ENCODE measurements at places on chromosomes 12 and 14.

- DNase-seq = no peak
Observed at GRCh38 chr14:94690486-94690885, 78.3 kb downstream of the SERPINA3 start.

GRCh38 chr14:59407246-59408010, 57.8 kb downstream of the GPR135 start:
- DNase-seq = no peak

DNA sequence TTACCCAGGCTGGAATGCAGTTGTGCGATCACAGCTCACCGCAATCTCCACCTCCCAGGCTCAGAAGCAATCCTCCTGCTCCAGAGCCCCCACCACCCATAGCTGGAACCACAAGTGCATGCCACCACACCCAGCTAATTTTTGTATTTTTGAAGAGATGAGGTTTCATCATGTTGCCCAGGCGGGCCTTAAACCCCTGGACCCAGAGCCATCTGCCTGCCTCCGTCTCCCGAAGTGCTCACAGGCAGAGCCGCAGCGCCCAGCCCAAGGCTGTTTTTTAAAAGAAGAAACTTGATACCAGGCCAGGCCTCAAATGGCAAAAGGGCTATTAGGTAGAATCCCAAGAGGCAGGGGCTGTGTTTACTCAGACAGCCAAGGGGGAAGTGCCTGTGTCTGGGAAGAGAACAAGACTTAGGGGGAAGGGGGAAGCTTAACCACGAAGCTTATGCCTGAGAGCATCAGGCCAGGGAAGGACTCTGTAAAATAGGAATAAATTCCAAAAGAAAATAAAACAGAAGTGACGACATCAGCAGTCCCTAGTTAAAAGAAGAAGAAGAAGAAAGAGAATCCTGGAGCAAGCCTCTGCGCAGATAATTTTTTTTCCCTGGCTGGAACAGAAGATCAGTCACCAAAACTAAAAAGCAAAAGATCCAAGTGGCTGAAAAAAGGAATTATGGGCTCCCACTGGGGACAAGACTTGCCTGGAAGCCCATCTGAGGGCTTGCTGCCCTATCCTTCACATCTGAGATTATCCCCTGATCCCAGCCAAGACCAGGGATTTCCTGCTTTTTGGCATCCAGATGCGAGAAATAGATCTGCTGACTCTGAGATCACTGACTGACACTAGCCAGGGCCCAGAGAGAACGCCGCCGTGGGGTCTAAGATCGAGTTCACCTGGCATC, 170.5 kb downstream of the NDUFA12 start:
- DNase-seq = no peak

- DNase-seq = no peak
Observed at GRCh38 chr12:21547437-21547836, 21.3 kb downstream of the SPX start.

GRCh38 chr14:100739306-100739705, 12.6 kb downstream of the DLK1 start:
- DNase-seq = no peak

DNA sequence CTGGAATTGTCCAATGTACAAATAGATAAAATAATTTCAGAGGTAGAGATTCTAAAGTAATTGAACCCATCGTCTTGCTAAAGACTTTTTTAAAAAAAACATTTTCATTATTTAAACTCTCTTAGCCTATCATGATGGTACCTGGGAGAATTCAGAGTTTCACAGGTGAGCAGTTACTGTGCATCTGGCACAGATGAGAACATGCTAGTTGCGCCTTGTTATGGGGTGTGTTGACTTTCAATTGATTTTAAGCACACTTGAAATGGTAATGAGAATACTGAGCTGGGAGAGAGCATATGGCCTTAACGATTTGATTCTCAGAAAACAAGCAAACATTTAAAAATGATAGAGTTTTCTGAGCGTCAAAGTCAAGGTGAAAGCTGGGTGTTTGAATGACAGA, 66.6 kb downstream of the FLRT2 start:
- no peak for DNase-seq

DNA sequence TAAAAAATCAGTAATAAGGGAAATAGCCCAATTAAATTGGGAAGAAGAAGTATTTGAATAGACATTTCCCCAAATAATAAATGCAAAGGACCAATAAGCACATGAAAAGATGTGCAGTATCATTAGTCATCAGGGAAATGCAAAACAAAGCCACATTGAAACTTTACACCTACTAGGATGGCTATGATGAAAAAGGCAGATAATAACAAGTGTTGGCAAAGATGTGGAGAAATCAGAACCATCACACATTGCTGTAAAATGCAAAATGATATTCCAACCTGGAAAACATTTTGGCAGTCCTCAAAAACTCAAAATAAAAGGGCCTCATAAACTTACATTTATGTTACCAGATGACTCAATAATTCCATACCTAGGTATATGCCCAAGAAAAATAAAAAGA, 131.1 kb upstream of the G2E3 start:
- DNase-seq = no peak

DNA sequence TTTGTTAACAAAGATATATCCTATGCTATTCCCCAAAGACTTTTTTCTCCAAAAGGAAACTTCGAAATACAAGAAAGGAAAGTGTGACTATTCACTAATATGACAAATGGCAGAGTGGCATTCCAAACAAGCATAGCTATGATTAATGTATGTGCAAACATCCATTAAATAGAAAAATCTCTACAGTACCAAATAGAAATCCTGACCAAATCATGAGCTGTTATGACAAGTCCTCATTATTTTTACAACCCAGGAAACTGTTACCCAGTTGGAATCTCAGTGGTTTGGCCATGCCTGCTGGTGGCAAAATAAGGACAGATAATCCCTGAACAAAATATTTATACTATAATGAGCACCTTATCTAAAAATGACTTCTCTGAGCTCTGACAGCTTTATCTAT, 202.1 kb downstream of the SEC23A start:
- no peak for DNase-seq

DNA sequence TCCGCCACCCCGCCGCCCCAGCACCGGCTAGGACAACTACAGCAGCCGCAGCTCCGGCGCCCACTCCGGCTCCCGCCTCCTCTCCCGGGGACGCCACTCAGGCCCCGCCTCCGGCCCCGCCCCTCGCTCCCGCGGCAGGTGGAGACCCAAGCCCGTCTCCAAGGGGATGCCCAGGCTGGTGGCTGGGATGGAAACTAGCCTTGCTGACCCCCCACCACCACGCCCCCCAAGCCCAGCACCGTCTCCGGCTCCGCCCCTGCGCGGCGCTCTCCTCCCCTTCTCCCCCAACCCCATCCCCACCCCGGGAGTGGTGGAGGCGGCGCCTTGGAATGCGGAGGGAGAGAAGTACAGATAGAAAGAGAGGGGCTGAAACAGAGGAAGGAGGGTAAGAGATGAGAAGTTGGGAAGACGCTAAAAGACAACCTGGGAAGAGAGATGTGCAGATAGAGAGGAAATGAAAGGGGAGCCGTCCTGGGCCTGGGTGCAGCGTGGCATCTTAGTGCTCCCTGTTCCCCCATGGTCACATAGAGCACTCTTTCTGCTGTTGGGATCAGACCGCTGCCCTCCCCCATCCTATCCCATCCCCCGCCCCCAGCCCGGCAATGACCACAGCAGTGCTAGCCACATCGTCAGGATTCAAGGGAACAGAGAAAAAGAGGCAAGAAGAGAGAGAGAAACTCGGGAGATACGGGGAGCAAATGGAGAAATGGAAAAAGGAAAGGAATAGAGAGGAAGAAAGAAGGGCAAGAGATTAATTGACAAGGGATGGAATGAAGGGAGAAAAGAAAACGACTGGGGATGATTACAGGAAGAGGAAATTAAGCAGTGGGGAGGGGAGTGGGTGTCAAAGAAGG, at the start of gene ITGA7:
Gene ITGA7 (minus strand): TSS at position 64 of the 854 bp plus-strand sequence. CDS start 222 bp downstream, outside the sequence.
- DNase-seq = no peak

GRCh38 chr14:93861836-93862235, 65.3 kb upstream of the FAM181A start:
- DNase-seq = no peak

DNA sequence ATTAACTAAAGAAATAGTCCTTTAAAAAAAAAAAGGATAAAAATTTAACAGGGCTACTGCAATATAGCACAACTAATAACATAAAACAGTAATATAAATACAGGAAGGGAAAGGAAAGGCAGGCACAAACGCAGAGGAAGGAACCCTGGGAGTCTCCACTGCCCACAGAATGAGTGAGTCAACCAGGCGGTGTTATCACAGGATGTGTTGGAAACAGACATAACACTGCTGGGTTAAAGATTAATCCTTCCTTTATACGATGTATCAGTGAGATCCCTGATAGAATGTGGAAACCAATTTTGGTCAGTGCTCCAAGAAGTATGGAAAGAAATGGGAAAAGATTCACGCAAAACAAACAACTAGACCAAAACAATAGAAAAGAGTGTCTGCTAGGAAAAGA, 47.9 kb downstream of the FGD6 start:
- DNase-seq = no peak

GRCh38 chr12:92718483-92718990, 15.7 kb downstream of the PLEKHG7 start:
- DNase-seq = no peak

DNA sequence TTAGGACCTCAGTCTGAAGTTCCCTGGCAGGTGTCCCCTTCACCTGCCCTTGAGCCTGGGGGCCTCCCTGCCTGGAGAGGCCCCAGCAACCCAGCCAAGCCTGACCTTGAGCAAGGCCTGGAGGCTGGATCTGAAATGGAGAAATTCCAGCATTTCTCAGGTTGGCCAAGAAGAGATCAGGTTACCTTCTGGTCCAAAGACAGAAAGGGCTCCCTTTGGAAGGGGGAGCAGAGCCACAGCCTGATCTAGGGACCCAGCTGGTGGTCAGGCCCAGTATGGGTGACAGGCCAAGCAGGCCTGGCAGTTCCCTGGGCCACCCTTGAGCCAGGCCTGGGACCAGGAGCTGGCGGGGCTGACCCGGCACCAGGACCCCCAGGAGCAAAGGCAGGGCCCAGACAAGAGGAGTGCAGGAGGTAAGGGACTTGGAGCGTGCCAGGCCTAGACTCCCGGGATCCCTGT, 82.8 kb downstream of the TNFAIP2 start:
- DNase-seq = no peak

- DNase-seq = no peak
Observed at GRCh38 chr12:124188084-124188483, 106.8 kb upstream of the RFLNA start.

- DNase-seq = peak; percentile 40
Observed at GRCh38 chr12:2783936-2784600, 10.7 kb upstream of the FKBP4 start.

- DNase-seq = no peak
Observed at GRCh38 chr12:77229640-77230442, 164.5 kb upstream of the E2F7 start.

DNA sequence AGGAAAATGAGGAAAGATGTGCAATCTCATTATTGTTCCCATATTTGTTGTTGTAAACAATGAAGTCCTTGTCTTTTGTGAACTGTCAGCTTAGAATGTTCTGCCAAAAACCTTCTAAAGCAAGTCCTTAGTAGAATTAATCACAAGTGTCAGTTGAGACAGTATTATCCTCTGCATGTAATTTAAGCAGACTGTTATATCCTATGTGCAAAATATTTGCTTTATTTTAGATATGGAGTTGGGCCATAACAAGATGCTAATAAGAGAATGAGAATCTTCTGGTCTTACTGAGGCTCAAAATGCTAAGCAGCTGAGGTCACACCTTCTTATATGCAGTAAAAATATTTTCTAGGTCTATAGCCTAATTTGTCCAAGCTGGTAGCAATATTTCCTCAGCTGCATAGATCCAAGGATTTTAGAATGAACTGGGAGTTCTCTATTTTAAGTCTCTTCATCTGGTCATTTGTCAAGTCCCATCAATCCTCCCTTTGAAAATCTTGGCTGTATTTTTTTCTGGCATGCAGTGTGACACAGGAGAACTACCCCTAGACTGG, 222.3 kb upstream of the NAV3 start:
- no peak for DNase-seq

DNA sequence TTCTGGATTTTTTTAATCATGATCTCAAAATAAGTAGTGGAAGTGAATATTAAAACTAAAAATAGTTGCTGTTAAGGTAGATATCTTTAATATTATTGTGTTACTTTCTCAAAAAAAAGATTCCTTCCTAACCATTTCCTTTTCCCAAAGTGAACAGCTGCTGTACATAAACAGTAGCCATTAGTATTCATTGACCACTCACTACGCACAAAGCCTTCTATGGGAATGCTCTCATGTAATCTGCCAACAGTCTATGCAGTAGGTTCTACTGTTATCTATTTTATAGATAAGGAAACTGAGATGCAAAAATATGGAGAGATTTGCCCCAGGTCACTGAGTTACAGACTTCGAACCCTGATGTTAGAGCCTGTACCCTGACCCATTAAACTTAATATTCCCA, 32.1 kb downstream of the ZFP36L1 start:
- no peak for DNase-seq

DNA sequence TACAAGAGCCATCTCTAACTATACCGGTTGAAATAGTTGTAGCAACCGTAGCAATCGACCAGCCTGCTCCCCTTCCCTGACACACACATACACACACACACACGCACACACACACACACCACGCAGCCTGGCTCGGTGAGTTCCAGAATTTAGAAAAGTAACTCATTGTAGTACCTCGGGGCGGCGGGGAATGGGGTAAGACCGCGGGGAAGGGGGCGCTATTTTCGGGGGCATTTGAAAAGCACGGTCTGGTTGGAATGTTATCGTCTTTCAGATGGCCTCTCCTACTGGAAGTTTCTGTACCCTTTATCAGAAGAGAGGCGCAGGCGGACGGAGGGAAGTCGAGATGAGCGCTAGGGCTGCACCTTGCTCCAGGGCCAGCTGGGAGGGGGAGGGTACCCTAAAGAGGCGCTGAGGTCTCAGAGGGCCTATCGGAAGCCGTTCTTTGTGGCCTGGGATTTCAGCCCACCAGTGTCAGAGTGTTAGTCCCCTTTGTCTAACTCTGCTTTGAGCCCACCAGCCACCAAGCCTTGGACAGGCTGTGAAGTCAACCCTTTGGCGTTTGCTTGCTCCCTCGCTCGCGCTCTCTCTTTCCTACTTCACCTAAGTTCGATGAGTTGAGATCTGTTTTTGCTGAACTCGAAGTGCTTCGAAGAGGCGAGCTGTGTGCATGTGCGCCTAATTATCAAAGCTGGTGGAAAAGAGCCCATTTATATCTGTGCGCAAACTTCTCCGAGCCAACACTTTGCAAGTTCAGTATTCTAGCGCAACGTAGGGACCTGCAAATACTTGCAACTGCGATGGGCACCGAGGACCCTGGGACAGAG, 837 bp downstream of the COL2A1 start:
- DNase-seq = no peak

Data from CD4-positive, CD25-positive, alpha-beta regulatory T cell (primary cell).